ENCODE measurements at places on chromosomes 2 and 18.

- no peak for DNase-seq
Measured at GRCh38 chr2:196914867-196915460, 11.5 kb downstream of the PGAP1 start.

DNA sequence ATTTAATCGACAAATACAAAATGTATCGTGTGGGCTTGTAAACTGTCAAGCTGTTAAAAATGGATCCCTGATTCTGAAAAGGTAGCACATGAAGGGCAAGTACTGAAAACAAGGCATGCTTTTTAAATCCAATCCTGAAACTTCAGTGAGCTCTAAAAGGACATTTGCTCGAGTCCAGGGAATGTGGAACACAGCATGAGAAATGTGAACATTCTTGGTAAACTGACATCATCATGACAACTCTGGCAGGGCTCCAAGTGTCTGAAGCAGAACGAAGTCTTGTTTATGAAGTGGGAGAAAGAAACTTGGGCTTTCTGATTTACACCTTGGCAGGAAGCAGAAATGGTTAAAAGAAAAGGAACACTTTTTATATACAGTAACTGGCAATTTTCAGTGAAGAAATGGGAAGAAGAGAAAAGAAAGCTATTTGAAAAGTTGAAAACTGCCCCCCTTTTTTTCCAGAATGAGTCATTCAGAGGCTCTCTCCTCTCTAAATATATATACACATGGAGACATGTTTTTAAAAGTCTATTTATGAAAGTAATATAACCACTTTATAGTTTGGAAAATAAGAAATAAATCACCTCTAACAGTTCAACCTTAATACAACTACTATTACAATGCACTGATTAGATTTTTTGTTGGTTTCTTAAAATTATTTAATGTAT, 120.8 kb downstream of the GAREM1 start:
- DNase-seq: peak; percentile 98

DNA sequence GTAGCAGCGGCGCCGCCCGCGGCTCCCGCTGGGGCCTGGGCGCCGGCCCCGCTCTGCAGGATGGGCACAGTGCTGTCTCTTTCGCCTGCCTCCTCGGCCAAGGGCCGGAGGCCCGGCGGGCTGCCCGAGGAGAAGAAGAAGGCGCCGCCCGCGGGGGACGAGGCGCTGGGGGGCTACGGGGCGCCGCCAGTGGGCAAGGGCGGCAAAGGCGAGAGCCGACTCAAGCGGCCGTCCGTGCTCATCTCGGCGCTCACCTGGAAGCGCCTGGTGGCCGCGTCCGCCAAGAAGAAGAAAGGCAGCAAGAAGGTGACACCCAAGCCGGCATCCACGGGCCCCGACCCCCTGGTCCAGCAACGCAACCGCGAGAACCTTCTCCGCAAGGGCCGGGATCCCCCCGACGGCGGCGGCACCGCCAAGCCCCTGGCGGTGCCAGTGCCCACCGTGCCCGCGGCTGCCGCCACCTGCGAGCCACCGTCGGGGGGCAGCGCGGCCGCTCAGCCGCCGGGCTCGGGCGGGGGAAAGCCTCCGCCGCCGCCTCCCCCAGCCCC, 369 bp downstream of the CDK5R2 start:
- DNase-seq: no peak

GRCh38 chr2:71667256-71668182, 214.2 kb downstream of the DYSF start:
- no peak for DNase-seq

DNA sequence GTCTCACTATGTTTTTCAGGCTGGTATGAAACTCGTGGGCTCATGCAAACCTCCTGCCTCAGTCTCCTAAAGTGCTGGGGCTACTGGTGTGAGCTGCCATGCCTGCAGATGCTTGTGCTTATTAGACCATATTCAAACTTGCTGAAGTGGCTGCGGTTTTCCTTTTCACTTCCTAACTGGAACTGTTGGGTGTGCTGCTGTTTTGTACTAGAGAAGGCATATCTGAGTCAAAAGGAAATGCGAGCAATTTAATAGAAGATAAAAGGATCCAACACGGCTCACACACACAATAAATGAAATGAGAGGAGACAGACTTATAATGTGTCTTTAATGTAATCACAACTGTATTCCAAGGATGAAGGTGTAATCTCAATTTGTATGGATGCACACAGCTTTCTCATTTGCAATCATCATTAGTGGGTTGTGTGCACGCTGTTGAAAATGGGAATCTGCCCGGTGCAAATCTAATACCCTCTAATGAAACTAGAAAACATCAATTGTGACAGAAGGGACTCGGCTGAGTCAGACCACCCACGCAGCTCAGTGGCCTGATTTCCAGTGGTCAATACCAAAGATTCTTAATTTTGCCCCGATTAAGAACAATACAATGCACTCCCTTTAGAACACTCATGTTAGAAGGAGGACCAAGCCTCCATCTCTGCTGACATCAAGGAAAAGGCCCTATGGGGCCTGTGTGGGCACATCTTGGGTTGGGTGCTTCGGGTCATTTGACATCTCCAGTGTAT, 532.7 kb downstream of the TDRD15 start:
- peak; percentile 20 for DNase-seq

GRCh38 chr2:29042561-29043075, 31.7 kb downstream of the PCARE start:
- peak; percentile 65 for DNase-seq

DNA sequence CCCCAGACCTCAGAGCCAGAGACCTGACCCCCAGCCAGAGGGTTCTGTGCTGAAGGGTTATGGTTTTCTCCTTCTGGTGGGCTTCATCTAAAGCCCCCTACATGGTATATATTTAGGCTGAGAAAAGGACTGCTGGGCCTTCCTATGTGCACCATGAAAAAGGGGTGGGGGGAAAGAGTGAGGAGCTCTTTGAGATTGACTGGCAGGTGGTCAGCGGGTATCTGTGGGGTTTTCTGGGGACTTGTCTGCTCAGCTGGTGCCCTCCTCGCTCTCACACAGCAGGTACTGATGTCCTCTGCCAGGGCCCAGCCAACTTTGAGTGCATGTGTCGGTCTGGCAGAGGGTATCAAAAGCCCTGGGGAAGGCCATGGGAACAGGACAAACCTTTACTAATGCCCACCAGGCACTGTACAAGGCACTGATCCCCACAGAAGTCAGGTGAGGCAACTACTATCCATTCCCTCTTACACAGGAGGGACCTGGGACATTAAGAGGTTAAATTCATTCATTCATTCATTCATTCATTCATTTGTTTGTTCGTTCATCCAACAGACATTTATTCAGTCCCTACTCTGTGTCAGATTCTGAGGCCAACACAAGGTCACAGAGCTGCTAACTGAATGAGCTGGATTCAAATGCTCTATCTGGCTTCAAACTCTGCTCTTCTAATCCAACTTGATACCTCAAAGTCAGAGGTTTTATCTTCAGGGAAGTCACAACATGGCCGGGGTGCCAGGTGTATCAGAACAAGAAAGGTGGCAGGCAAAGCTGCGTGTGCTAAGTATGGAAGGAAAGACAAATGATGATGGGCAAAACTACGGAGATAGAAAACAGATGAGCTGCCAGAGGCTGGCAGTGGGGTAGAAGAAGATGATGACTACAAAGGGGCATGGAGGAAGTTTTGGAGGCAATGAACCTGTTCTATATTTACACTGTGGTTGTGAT, 44.6 kb downstream of the REEP1 start:
- DNase-seq: no peak

DNA sequence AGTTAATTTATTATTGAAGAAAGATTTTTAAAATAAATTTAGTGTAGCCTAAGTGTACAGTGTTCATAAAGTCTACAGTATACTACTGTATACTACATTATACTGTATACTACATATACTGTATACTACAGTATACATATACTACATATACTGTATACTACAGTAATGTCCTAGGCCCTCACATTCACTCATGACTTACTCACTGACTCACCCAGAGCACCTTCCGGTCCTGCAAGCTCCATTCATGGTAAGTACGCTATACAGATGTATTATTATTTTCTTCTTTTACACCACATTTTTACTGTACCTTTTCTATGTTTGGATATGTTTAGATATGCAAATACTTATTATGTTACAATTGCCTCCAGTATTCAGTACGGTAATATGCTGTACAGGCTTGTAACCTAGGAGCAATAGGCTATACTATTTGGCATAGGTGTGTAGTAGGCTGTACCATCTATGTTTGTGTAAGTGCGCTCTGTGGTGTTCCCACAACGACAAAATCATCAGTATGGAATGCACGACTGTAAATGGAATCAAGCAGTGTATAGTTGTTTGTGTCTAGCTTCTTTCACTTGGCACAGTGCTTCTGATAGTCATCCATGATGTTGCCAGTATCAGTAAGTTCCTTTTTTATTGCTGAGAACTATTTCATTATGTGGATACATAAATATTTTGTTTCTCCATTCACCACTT, 245.7 kb downstream of the MTX2 start:
- DNase-seq: peak; percentile 4

- no peak for DNase-seq
Measured at GRCh38 chr18:22503803-22504202, 86.1 kb upstream of the CTAGE1 start.

DNA sequence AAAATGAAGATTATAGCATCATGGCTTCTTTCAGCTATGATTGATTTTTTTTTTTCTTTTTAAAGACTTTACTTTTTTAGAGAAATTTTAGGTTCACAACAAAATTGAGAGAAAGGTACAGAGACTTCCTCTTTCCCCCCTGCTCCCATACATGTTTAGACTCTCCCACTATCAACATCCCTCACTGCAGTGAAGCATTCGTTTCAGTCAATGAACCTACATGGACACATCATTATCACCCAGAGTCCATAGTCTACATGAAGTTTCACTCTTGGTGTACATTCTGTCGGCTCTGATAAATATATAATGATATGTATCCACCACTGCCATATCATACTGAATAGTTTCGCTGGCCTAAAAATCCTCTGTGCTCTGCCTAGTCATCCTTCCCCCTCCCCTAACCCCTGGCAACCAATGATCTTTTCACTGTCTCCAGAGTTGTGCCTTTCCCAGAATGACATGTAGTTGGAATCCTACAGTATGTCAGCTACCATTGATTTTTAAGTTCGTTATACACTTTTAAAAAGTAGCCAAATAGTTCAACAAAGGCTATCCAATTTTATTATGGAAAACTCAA, 86.8 kb downstream of the GPD2 start:
- DNase-seq: no peak

DNA sequence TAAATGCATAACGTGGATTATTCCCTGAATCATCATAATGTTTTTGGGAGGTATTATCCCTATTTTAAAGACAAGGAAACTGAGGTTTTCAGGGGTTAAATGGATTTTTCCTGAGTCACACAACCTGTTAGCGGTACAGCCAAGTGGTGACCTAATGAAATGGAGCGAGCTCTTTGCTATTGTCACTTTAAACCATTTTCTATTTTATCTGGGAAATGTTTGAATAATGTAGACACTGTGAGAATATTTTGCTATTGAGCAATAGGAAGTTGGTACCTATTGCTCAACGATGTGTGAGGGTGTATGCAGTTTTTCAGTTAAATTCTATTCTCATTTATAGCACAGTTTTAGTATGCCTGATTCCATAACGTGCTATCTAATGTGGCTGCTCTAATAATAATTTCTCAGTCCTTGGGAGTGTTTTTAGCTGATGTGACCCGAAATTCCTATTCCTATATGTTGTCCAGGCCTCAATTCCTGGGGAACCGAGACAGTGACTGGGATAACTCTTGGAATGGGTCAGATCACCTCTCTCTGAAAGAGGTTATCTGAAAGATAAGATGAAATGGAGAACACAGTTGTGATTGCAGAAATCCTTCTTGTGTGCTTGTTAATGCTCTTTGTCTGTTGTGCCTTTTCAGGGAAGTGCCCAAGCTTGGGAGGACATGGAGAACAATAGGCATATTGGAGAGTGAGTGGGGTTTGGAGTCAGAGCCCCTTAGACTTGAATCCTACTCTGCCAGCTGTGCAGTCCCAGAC, 38.4 kb downstream of the ABCB11 start:
- DNase-seq: peak; percentile 56

- DNase-seq: peak; percentile 44
Measured at GRCh38 chr2:178074123-178075005, 1.8 kb upstream of the PDE11A start.

DNA sequence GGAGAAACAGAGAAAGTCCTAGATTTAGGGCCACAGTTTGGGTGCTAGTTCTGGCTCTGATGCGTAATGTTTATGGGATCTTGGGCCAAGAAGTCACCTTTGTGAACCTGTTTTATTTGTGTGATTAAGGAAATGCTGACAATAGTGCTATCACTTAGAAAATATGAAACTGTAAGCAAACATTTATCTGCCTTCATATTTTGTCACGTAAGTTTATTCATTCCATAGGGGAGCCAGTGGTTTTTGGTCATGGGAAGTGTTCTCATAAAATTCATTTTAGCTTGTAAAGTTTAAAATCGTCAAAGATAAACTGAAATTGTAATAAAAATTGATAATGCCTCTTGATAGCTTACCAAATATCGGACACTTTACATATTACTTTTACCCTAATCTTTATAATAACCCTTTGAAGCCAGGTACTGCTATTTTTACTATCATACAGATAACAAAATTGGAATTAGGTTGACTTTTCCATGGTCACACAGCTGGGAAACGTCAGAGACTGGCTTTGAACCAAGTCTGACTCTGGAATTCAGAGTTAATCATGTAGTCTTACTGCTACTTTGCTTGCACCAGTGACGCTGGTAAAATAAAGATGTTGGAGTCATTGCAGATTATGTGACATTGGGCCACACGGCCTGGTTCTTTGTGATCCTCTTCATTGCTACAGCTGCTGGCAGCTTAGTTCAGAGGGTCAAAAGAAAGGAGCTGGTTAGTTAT, 99.7 kb downstream of the ICA1L start:
- DNase-seq: peak; percentile 22

DNA sequence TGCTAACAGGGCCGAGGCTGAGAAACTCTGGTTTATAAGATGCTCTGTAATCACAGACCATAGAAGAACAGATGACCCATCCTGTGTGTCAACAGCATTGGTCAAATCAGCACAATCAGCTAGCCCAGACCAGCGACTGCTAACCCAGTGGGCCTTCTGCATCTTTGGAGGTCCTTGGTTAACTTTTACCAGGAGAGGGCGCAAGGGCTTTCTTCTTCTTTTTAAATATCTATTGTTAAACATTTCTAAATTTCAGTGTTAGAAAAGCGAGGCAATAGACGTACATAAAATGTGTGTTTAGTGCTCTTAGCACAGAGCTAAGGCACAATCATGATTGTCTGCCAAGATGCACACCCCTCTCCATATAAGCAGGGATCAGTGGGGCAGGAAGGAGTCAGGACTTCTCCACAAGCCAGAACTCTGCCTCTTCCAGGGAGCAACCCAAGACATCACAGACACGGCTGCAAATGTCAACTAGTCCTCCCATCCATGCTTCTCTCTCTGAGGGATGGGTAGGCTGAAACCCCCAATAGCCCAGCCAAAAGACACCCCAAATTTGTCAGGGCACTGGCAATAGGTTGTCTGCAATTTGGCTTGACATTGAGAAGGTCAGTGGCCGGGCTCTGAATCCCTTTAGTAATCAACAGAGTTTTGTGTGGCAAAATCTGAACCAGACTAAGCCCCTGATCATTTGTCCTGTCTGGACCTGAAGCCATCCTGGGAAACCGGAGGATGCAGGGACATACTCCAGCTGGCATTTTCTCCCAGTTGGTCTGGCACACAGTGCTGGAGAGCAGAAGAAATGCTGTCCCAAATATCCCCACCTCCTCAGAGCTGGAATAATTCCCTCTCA, 188.2 kb downstream of the BCL2 start:
- DNase-seq: peak; percentile 52

- no peak for DNase-seq
Measured at GRCh38 chr2:78063246-78064020, 541.3 kb upstream of the LRRTM4 start.

Measured in iris pigment epithelial cell (primary cell).